Left renal cortex interstitium (tissue), 4 donors: ENCODE measurements at places on chromosomes 11 and 22. TPM values are rescaled to one million over a fixed set of nuclear protein-coding genes. Genes with fewer than 3 reads are reported as not detected.

RPL3 gene
- 3,198 TPM for polyA plus RNA-seq

TNNT3 gene
- polyA plus RNA-seq = 10.3 TPM

OR51B2 gene
- polyA plus RNA-seq = not detected

TIGD3 gene
- 0.55 TPM for polyA plus RNA-seq

CECR2 gene
- polyA plus RNA-seq = 8.9 TPM

ANO5 gene
- 3.7 TPM for polyA plus RNA-seq

CLDN5 gene
- polyA plus RNA-seq = 30.8 TPM

PGA5 gene
- 0.19 TPM for polyA plus RNA-seq

YPEL1 gene
- 13.5 TPM for polyA plus RNA-seq

EFCAB6 gene
- polyA plus RNA-seq = 6.0 TPM

IL10RA gene
- 2.4 TPM for polyA plus RNA-seq

OR52B4 gene
- not detected for polyA plus RNA-seq

MUC2 gene
- 0.30 TPM for polyA plus RNA-seq

NFAM1 gene
- 0.72 TPM for polyA plus RNA-seq

FGF4 gene
- polyA plus RNA-seq = not detected
